ENCODE measurements at places on chromosomes 16 and 17.

GRCh38 chr16:26668026-26668425, 398.7 kb upstream of the C16orf82 start:
- DNase-seq, result no peak

DNA sequence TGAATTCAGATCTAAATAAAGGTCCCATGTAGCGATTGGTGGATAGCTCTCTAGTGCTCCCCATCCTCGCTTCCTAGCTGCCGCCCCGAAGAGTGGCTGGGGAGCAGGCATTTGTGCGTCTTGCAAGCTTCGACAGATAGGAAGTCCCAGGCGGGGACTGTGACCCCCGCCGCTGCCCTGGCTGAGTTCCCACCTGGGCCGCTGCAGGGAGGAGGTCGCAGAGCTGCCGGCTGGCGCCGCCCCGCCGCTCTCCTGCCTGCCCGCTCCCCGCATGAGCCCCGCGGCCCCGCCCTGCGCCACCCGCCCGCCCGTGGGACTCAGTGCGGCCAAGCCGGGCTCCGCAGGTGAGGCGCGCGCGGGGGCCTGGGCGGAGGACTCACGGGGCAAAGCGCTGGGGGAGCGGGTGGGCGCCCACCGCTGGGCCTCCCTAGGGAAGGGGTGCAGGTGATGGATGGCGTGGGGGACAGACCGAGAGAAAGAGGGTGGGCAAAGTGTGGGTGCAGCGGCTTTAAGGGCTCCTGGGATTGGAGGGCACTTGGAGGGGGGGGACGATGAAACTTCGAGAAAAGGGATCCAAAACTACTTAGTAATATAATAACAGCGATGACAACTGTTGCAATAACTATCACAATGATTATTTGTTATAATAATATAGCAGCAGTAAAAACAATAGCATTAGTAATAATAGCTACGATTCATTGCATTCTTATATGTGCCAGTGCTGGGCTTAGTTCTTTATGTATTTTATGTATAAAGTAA, at the start of gene OTOA:
Gene OTOA (plus strand): TSS at position 80 of the 759 bp plus-strand sequence. CDS start 14,547 bp downstream, outside the sequence.
- DNase-seq, result no peak

DNA sequence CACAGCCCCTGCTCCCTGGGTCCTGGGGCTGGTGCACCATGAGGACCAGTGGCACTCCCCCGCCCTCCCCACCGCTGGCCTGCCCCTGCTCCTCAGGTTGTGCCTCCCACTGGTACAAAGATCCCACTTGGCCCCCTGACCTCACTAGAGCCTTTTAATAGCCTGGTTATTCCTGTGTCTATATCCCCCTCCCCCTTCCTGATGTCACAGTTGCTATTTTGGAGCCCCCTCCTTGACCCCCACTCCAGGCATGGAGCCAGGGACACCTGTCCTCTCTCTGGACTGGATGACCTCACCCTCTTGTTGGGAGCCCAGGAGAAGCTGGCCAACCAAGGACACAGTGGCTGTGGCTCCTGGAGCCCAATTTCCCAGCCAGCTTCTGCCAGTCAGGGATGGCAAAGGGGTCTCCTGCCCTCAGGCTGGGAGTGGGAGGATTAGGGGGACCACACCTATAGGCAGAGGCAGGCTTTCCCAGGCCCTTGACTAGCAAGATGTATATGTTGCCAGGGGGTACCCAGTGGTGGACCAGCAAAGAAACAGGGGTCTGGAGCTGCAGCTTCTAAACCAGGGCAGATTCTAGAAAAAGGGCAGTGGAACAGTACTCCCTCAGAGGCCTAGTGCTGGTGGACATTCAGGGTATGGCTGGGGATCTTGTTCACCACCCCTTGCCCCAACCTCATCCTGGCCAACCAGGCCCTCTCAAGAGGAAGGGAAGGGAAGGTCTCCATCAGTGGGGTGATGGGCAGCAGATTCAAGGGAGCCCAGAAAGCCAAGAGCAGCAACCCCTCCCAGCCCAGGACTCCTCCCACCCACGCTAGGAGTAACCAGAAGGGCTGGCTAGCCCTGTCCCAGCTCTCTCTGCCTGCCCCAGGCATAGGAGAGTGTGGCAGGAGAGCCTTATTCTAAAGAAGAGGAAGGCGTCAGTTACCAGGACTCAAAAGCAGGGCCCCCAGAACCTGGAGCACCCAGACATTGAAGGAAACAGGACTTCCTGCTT, 10.9 kb downstream of the HDAC5 start:
- DNase-seq, result no peak

DNA sequence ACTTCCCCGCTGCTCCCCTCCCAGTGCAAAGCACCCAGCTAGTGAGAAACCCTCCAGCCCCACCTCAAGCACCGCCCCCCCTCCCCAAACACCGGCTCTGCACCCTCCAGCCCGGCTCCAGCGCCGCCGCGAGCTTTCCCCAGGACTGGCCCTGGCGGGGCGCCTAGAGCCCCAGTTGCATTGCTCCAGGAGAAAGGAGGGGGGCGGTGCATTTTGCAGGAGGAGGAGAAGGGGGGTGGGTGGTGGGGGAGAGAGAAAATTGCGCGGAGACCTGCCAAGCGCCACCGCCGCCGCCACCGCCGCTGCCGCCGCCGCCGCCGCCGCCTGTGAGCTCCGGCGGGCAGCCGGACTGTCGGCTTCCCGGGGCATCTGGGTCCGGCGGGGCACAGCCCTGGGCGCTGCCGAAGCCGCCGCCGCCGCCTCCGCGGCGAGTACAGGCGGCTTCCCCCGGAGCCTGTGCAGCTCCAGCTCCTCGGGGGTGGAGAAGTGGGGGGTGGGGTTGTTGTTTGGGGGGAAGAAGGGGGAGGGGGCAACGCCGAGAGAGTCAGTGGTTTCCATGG, 333 bp upstream of the NOG start:
- DNase-seq, result peak; percentile 88

DNA sequence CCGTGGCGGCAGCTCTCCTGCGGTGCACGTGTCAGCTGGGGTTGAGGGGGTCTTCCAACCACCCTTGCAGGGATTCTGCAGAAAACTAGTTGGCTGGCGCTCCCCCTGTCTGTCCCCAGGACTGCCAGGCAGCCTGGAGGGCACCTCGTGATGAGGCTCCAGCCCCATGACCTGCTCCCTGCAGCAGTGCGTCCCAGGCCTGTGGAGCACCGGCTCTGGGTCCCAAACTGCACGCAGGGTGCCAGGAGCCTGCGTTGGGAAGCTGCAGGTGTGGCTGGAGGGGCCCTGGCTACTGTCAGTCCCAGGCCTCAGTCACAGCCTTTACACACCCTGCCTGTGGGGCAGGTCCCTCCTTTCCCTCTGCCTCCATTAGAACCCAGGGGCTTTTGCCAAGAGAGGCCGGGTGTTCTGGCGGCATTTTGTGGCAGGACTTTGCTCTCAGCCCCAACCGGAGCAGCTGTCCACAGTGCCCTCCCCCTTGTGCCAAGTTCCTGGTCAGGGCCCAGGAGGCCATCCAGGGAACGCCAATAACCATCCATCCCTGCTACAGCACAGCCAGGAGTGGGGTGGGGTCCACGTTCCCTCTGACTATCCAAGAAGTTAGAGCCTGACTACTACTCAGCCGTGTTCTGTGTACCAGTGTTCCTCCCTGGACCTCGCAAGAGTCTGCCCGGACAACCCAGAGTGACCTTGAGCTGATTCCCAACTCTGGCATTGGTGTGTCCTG, 9.2 kb downstream of the CHMP6 start:
- no peak for DNase-seq

DNA sequence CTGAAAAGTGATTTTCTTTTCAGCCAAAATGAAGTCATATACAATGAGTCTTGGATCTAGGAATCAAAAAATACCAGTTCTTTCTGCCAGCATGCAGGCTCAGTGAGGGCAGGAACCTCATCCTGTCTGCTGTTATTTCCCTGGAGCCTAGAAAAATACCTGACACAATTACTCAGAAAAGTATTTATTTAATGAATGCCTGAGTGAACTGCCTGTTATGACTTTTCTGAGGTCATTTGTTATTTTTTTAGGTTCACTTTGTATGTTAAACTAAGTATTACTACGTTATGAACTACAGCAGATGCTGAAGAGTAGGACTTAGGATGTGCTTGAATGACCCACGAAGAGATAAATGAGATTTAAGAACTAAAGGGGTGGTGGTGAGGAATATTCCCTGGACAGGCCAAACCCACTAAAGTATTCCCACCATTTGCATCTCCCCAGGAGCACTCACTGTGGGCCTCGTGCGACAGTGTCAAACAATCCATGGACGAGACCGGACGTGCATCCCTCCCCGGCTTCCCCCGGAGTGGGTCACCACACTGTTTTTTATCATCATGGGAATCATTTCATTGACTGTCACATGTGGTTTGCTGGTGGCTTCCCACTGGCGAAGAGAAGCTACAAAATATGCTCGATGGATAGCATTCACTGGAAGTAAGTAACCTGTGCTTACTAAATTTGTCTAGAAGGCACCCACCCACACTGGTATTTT, 17.1 kb upstream of the VWA3A start:
- DNase-seq, result peak; percentile 40

GRCh38 chr16:57612494-57612893, 15.9 kb upstream of the ADGRG1 start:
- DNase-seq, result no peak

GRCh38 chr17:77645072-77646045, 313.1 kb upstream of the TNRC6C start:
- peak; percentile 30 for DNase-seq

DNA sequence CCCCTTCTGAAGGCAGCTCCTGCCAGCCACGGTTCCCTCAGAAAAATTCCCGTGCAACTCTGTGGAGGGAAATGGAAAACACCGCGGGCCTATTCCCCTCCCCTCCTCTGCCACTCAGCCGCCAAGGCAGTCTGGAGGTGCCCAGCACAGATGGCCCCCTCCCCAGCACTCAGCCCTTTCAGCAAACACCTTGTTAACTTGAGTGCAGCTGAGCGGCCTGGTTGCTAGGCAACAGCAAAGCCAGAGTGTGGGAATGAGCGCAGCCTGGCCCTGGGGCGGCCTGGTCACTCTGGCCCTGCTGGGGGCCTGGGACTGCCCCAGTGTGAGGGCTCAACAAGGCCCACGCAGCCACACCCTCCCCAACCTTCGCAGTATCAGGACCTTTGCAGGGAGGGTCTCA, 32.8 kb downstream of the CACNA1G start:
- no peak for DNase-seq

DNA sequence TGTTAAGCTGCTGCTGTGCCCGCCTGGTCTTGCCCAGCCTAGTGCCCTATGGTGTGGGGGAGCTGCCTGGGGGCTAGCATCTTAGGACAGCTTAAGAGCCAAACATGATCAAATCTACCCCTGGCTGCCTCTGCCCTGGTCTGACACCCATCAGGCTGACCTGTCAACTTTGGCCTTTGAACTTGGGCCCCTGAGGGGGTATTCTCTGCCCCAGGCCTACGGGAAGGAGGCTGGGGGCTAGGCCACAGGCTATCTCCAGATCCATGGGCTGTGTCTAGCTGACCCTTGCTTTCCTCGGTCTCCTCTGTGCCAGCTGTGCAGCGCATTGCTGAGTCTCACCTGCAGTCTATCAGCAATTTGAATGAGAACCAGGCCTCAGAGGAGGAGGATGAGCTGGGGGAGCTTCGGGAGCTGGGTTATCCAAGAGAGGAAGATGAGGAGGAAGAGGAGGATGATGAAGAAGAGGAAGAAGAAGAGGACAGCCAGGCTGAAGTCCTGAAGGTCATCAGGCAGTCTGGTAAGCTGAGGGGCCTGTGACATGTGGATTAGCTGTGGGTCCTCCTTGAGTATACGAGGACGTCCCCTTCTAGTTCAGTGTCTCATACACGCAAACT, 3.3 kb upstream of the STARD3 start:
- no peak for DNase-seq

DNA sequence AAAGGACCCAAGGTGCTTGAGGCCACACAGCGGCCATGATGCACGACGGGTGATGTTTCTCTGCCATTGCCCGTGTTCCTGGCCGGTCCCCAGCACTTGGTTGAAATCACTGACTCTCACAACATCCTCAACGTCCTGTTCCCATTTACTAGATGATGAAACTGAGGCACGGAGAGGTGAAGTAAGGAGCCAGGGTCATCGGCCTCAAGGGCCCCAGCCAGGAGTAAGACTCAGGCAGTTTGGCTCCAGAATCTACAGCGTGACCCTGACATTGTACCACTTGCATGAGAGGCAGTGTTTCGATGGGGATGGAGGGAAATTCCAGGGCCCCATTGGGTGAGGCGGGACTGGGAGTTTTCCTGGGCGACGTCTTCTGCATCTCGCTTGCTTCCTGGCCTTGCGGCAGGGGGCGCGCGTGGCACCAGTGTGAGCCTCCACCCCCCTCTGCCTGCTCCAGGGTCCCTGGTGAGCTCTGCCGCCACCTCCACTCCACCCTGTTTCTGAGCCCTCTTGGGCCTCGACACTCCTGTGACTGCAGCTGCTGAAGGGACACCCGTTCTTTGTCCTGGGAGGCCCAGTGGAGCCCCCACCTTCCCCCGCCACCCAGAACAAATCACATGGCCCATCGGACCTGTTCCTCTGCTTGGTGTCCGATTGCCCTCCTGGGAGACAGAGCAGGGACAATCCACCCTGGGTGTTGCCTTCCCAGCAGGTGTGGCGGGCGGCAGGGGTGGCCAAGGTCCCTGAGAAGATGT, 133.0 kb upstream of the GSE1 start:
- DNase-seq, result no peak

DNA sequence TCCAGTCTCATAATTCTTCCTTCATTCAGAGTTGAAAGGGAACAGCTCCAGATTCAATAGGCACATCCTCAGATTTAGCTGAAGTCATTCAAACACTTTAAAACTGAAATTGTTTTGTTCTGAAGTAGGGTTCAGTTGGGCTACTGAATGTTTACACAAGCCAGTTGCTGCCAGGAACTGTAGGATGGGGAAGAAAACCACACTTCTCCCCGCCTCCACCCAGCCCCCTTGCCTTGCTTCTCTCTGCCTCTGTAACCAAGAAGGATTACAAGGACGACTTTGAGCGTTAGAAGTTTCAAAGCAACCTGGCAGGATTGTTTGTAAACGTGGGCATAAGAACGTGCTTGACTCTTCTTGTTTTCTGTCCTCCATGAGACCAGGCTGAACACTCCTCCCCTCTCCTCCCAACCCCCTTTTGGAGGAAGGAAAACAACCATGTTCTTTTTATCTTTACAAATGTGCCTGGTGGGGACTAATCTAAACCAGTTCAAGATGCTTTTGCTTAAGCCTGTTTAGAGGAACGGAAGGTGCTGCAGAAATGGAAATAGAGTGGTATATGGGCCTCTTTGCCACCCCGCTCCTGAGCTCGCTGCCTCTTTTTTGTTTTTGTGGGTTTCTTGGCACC, 287.9 kb downstream of the FTO start:
- DNase-seq, result peak; percentile 50

DNA sequence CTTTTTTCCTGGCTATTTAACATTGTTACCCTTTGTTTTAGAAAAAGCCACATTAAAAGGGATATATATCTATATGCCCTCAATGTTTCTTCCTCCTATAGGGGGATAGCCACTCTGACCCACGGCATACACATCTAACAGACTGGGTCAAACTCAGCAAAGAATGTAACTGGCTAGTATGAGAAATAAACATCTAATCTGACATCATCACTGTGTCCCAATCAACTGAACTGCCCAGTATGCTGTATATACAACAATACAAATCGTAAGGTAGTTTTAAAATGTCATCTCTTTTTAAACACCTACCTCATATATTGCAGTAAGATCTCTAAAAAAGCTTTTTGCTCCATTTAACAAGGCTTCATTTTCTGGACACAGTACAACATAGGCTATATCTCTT, 39.9 kb upstream of the INTS2 start:
- DNase-seq, result no peak

GRCh38 chr17:36653374-36653773, 52.0 kb downstream of the MRM1 start:
- DNase-seq, result no peak

GRCh38 chr17:82587234-82588086, 60.8 kb downstream of the WDR45B start:
- no peak for DNase-seq

All from fibroblast of skin of right biceps (primary cell).